ENCODE measurements at places on chromosomes 1 and 21. TPM values are rescaled to one million over a fixed set of nuclear protein-coding genes. Genes with fewer than 3 reads are reported as not detected.

GRCh38 chr1:149963358-149963757 lies 26.7 kb upstream of the MTMR11 start:
- no peak for DNase-seq

- no peak for DNase-seq
Observed at GRCh38 chr1:222404710-222405109, 143.2 kb downstream of the HHIPL2 start.

- no peak for DNase-seq
Observed at GRCh38 chr1:233151861-233152260, 143.7 kb downstream of the PCNX2 start.

GRCh38 chr1:204617256-204618147 lies 68.0 kb downstream of the LRRN2 start:
- peak; percentile 27 for DNase-seq

DNA sequence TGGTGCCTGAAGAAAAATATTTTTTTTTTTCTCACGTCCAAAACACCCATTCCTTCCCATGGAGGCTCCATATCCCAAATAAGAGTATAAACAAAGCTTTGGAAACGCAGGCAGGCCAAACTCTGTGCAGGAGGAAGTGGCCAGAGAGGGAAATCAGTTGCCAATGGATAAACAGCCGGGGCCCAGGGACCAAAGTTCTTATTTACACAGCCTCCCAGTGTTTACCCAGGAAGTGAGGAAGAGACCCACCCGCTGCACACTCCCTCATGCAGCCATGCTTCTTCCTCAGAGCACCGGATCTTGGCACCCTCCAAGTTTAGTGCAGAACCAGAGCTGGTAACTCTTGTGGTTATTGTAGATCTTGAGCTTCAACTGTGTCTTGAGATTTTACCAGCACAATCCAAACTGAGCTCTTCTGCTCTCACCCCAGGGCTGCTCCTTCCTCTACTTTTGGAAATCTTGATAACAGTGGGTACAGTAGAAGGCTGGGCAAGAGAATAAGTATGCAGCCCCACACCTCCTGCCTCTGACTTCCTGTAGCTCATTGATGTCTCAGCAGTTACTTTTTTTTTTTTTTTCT lies 14.2 kb downstream of the MARCKSL1 start:
- no peak for DNase-seq

GRCh38 chr1:7579831-7580804 lies 191.0 kb upstream of the VAMP3 start:
- DNase-seq, result no peak

GRCh38 chr1:246651012-246651695 lies 73.1 kb upstream of the SCCPDH start:
- DNase-seq, result no peak

- no peak for DNase-seq
Observed at GRCh38 chr1:40663324-40664166, 1.9 kb downstream of the RIMS3 start.

DNA sequence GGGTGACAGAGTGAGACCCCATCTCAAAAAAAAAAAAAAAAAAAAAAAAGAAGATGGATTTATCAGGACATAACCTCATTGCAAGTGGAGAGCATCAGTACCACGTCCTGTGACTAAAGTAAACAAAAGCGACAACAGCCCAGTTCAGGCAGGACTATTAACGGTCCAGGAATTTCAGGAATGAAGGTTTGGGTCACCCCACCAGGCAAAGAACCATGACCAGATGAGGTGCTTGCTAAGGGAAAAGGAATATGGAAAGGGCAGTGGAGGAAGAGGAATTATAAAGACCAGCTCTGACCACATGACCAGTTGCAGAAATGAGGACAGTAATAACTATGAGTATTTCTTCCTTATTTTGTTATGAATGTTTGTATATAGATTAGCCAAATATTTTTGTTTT lies 35.4 kb upstream of the EIF4G3 start:
- DNase-seq, result no peak

DNA sequence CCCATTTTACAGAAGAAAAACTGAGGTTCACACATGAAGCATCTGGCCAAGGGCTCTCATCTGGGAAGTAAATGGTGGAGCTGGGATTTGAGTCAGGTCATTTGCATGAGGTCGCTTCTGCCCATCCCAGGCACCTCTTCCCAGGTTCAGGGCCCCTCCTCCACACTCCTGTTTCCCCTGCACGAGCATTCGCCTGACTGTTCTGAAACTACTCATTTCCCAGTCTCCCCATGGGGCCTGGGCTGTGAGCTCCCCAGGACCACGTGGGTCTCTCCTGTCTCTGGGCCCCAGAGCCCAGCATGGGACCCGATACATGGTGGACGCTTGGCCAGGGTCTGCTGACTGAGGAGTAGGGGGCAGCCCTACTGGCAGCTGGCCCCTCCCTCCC lies 360.8 kb downstream of the MATN1 start:
- DNase-seq, result no peak

- no peak for DNase-seq
Observed at GRCh38 chr1:232621050-232621449, 8.9 kb downstream of the SIPA1L2 start.

GRCh38 chr21:46585191-46585953 lies 19.5 kb downstream of the S100B start:
- DNase-seq, result no peak

DNA sequence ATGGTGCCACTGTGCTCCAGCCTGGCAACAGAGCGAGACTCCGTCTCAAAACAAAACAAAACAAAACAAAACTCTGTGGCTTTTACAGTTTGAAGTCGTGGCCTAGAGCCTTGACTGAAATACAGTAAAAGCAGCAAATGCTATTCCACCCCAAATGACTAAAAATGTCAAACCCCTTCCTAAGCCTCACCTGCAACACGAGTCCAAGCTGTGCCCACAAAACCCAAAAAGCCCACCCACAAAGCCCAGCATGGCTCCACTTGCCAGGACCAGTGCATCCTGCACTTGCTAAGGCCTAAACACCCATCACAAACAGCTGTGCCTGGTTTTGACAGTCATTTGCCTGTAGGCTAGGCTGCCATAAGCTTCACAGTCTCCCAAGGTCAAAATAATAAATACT lies 21.3 kb downstream of the VAV3 start:
- DNase-seq, result no peak

GRCh38 chr1:100344774-100345173 lies 7.5 kb upstream of the CDC14A start:
- DNase-seq, result no peak

GRCh38 chr1:149884433-149885338 lies 14.7 kb upstream of the BOLA1 start:
- DNase-seq, result no peak

GRCh38 chr1:173823781-173824314 lies 625 bp upstream of the DARS2 start:
- no peak for DNase-seq

GRCh38 chr1:53286955-53287354 lies 40.9 kb downstream of the LRP8 start:
- no peak for DNase-seq

DNA sequence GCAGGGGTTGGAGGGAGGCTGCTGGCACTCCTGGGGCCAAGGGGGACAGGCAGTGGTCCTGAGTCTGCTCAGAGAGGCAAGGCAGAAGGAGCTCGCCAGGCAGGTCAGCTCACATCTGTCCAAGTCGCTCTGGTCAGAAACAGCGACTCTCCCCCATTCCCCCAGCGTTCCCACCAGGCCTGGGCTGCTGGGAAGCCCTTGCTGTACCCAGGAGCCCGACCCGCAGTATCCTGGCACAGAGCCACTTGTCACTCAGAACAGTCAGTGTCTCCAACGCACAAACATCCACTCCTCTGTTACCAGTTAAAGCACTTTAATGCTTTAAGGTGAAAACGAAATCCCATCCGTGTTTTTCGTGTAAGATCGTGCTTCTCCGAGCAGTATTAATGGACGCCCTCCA lies 16.6 kb upstream of the CCDC27 start:
- DNase-seq, result no peak

- DNase-seq, result no peak
Observed at GRCh38 chr1:23074012-23074411, 54.7 kb downstream of the KDM1A start.

- DNase-seq, result peak; percentile 40
Observed at GRCh38 chr1:61083013-61083806, 849 bp downstream of the NFIA start.

DNA sequence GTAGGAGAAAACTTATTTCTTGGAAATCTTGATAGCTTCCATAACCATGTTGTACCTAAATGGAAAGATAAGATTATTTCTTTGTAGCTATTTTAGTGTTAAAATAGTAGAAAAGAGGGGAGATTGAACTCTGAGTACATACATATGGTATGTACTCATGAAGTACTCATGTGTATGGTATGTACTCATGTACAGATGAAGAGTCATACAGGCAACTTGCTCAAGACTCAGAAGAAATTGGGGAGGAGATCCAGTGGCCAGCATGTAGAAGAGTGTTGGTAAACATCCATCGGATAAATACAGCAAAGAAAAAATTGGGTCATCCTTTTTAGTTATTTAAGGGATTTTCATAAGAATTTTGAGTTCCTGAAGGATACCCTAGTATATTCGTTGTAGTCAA lies 29.0 kb downstream of the MDM4 start:
- DNase-seq, result no peak

DNA sequence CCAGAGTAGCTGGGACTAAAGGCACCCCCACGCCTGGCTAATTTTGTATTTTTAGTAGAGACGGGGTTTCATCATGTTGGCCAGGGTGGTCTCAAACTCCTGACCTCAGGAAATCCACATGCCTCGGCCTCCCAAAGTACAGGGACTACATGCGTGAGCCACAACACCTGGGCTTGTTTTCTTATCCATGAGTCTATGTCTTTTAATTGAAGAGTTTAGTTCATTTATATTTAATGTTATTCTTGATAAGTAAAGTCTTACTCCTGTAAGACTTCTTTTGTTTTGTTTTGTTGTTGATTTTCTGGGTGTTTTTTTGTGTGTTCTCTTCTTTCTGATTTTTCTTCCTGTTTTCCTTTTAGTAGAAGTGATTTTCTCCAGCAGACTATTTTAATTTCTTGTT lies 621.0 kb downstream of the LTN1 start:
- DNase-seq, result no peak

DNA sequence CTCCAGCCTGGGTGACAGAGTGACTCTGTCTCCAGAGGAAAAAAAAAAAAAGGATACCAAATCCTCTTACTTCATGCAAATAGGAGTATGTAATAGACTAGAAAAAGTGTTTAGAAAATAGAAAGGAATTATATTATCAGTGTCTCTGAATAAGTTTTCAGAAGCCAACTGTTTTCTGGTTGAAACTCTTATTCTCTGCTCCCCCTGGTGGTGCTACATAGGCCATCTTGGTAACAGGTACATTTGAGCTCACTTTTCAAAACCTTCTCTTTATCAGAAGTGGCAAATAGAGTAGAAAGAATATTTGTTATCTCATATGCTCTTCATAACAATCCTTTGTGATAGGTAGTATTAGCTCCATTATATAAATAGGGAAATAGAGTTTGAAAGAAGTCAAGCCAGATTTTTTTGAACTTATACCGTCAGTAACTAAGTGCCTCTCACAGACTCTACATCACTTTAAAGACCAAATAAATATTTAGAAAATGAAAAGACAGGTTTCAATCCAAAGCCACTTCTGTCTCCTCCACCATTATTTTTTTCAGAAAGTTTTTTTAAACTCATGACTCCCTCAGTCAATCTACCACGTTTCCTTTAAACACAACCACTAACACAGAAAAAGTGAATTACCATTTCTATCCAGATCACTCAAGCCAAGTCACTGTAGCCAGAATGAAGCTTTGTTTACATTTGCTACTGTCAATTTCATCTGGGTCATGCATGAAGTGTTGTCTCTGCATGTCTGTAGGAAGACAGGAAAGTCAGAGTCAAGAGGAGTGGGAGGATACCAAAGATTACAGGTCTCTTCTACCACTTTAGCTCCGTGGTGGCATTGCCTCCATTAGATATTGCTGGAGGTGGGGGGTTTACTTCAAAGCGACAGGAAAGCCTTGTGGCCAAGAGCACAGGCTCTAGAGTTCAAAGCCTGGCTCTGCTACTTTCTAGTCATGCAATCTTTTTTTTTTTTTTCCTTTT lies 45.6 kb downstream of the IL23R start:
- DNase-seq, result no peak

GRCh38 chr1:154716011-154716410 lies 108.0 kb upstream of the ADAR start:
- no peak for DNase-seq

DNA sequence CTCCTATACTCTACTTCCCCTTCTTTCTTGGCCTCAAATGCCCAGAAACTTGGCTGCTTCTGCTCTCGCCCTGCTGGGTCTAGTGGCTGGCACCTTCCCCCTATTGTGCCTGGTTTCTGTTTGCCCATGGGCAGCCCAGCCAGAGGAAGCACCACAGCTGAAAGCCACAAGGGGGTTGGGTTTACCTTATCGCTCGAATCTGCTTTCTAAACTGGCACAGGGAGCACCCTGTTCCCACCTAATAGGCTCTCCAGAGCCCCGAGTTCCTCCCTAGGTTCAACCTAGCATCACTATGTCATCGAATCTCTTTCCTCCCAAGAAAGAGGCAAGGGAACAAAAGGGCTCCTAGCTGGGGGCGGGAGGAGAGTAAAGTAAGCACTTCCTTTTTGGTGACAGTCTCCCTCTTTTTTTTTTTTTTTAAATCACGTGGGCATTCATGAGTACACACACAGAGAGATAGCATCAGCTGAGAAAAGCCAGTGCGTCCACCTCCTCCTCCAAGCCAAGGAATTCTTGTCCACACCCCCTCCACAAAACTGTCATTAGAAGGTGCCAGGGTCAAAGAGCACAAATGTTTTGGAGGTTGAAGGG lies 72.8 kb downstream of the PLEKHA6 start:
- DNase-seq, result no peak

DNA sequence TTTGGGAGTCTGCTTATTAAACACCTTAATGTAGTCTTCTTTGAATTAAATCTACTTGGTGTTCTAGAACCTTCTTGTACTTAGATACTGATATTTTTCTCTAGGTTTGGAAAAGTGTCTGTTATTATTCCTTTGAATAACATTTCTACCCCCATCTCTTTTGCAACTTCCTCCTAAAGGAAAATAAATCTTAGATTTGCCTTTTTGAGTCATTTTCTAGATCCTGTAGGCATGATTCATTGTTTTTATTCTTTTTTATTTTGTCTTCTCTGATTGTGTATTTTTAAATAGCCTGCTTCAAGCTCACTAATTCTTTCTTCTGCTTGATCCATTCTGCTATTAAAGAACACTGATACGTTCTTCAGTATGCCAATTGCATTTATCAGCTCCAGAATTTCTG lies 155.9 kb upstream of the NEGR1 start:
- DNase-seq, result no peak

- no peak for DNase-seq
Observed at GRCh38 chr1:3171761-3172160, 102.8 kb downstream of the PRDM16 start.

HPDL gene
- 1.6 TPM for total RNA-seq

C1orf167 gene
- total RNA-seq, result not detected

LDLRAD1 gene
- total RNA-seq, result not detected

TRIM67 gene
- 24.1 TPM for total RNA-seq

LCE1C gene
- total RNA-seq, result not detected

CYP4X1 gene
- 18.3 TPM for total RNA-seq

BLACAT1 gene
- 0.41 TPM for total RNA-seq

LMOD1 gene
- total RNA-seq, result 0.41 TPM

EDARADD gene
- total RNA-seq, result 3.7 TPM

CD101 gene
- 0.82 TPM for total RNA-seq

UBE2U gene
- not detected for total RNA-seq

DISP1 gene
- total RNA-seq, result 9.0 TPM

CAPN8 gene
- total RNA-seq, result not detected

LAD1 gene
- not detected for total RNA-seq

REN gene
- not detected for total RNA-seq

CCDC190 gene
- total RNA-seq, result not detected

ADCY10 gene
- total RNA-seq, result 0.41 TPM

NR0B2 gene
- not detected for total RNA-seq

CD34 gene
- total RNA-seq, result 0.82 TPM

CA6 gene
- total RNA-seq, result not detected
